Prostate gland (tissue), 2 donors: ENCODE measurements at places on chromosomes 1 and 21. TPM values are rescaled to one million over a fixed set of nuclear protein-coding genes. Genes with fewer than 3 reads are reported as not detected.

The NENF gene
- 83.2 TPM for total RNA-seq

The RBM11 gene
- total RNA-seq, result 5.7 TPM

DNA sequence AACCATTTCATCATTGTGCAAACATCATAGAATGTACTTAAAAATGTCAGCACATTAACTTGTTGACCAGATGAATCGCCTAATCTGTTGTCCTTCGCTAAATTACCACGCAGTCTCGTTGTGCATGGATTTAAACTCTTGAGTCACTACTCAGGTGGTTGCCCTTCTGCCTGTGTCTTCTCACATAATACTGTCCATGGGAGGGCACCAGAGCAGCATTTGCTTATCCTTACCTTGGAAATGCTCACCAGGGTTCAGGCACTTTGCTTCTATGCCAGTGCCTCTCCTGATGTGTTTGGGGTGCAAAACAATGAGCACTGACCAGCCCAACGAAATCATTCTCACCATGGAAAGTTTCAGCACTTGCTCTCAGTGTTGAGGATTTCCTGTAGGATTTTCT is 559.9 kb downstream of the RWDD3 start:
- DNase-seq, result no peak

GRCh38 chr1:2044510-2045319 is 5.5 kb upstream of the PRKCZ start:
- DNase-seq, result peak; percentile 56

- DNase-seq, result no peak
These were observed 56.7 kb downstream of the LACTBL1 start for GRCh38 chr1:22915816-22916470.

DNA sequence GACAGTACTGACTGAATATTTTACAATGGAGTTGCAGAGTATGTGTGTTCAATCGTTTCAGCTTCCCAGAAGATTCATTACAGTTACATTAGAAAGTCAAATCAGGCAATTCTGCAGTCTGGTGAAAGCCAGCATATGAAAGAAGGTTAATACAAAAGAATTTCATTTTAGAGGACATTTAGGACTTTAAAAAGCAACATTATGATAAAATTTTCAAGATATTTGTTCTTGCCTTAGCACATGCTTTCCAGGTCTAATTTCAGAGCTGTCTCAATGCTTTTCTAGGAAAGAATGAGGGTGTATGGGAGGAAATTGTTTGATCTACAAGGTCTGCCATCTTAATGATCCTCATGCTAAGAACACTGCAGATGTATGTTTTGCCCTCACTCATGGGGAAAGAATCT is 63.2 kb downstream of the RERE start:
- DNase-seq, result no peak

GRCh38 chr1:9150582-9151327 is 21.9 kb upstream of the GPR157 start:
- no peak for DNase-seq

GRCh38 chr1:29342351-29342750 is 106.0 kb downstream of the PTPRU start:
- no peak for DNase-seq

DNA sequence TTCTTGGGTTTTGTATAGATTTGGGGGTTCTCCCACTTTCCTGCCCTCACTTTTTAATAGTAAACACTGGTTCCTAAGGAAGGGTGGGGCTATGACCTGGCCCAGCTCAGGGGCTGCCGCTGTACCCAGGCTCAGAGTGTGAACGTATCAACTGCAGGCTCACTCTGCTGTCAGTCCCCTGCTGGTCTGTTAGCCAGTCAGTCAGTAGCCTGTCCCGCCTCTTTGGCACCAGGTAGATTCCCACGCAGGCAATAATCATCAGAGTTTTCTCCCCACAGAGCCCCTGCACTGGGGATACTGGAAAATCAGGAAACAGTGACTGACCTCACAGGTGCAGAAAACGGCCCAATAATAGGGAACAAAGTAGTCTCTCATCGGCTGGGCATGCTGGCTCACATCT is 15.0 kb upstream of the ALPL start:
- no peak for DNase-seq

The HLX gene
- 2.3 TPM for total RNA-seq

The ICOSLG gene
- 3.7 TPM for total RNA-seq

DNA sequence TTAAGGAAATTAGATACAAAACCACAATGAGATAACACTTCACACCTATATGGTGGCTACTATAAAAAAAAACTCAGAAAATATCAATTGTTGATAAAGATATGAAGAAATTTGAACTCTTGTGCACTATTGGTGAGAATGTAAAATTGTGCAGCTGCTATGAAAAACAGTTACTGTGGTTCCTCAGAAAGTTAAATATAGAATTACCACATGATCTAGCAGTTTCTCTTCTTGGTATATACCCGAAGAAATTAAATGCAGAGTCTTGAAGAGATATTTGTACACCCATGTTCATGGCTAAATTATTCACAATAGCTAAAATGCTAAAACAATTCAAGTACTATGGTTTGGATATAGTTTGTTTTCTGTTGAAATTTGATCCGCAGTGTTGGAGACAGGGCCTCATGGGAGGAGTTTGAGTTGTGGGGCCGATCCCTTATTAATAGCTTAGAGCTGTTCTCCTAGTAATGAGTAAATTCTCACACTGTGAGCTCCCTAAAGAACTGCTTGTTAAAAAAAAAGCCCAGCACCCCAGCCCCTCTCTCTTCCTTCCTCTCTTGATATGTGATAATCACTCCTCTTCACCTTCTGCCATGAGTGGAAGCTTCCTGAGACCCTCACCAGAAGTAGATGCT is 1412.1 kb downstream of the PLA2G4A start:
- DNase-seq, result no peak

The NBPF6 gene
- total RNA-seq, result not detected

GRCh38 chr1:94792473-94793295 is 27.5 kb upstream of the SLC44A3 start:
- no peak for DNase-seq

- no peak for DNase-seq
These were observed 2.9 kb downstream of the CRYZ start for GRCh38 chr1:74729741-74730478.

The HHIPL2 gene
- 2.3 TPM for total RNA-seq

GRCh38 chr1:29124366-29125236 is 898 bp upstream of the TMEM200B start:
- no peak for DNase-seq

DNA sequence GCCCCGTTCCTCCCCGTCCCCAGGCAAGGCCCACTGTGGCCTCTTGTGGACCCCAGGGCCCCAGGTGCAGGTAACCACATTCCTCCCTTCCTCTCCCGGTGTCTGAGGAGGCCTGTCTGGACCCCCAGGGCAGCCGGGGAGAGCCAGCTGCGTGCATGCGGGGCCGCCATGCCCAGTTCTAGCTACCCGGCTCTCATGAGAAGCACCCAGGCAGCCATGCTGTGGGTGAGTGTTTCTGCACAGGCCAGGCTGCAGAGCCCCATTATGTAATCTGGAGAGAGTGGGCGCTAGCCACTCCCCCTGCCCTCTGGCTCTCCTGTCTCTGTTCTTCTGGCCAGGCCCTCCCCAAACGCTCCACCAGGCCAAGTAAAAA is 18.4 kb upstream of the PLEKHG5 start:
- DNase-seq, result no peak

The ARHGEF2 gene
- 35.8 TPM for total RNA-seq

GRCh38 chr1:221698579-221699349 is 43.1 kb downstream of the DUSP10 start:
- DNase-seq, result no peak

- DNase-seq, result no peak
These were observed 83.7 kb downstream of the ROR1 start for GRCh38 chr1:63857478-63857877.

The SPATA45 gene
- total RNA-seq, result not detected

GRCh38 chr1:182367926-182368325 is 23.7 kb downstream of the GLUL start:
- no peak for DNase-seq

DNA sequence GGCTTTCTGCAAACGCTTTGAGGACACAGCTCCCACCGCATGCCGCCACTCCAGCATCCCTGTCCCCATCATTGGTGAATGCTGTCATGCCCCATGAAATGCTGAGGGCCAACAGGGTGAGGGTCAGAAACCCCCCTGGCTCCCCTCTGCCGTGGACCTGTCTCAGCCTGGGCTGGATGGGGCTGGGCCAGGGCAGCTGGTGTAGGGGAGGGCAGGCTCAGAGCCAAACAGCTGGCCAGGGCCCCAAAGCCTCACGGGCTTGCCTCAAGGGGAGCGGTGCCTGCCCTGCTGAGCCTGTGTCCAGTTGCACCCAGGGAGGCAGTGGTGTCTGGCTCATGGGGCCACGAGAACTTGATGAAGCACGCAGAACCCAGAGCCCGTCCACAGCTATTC is 49.7 kb downstream of the S100B start:
- DNase-seq, result no peak

GRCh38 chr1:183570451-183570850 is 19.8 kb downstream of the NCF2 start:
- DNase-seq, result no peak

DNA sequence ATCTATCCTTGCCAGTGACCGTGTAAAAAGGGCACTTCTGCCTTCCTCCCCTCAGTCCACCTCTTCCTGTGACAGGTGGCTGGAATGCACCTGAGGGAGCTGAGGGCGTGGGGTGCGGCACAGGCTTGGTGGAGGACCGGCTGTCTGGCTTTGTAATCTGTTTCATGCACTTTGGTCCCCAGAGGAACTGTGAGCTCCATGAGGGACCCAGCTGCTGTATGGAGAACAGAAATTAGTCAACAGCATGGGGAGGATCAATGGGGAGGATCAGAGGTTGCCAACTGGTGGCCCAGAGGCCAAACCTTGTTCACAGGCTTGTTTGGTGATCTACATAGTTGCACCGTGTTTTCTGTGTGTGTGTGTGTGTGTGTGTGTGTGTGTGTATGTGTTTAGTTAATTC is 19.0 kb upstream of the LUZP1 start:
- no peak for DNase-seq

The COL8A2 gene
- total RNA-seq, result 7.9 TPM

The ACKR1 gene
- 60.4 TPM for total RNA-seq

- DNase-seq, result no peak
These were observed 21.9 kb downstream of the CLCA2 start for GRCh38 chr1:86445919-86446318.

DNA sequence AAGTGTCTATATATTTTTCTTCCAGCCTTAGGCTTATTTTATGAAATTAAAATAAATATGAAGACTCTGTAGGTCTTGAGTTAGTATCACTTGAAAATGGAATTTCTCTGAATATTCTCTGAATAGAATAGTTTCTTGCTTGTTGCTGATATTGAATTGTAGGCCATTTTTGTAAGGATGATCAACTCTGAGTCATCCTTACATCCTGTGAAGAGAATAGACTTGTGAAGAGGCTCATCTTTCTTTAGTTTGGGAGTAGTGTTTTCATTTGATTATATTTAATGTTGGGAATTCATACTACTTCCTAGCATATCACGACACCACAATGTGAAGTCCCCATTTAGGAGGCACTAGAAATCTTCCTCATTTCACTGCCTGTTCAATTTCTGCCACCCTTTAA is 27.5 kb upstream of the CD1D start:
- no peak for DNase-seq

DNA sequence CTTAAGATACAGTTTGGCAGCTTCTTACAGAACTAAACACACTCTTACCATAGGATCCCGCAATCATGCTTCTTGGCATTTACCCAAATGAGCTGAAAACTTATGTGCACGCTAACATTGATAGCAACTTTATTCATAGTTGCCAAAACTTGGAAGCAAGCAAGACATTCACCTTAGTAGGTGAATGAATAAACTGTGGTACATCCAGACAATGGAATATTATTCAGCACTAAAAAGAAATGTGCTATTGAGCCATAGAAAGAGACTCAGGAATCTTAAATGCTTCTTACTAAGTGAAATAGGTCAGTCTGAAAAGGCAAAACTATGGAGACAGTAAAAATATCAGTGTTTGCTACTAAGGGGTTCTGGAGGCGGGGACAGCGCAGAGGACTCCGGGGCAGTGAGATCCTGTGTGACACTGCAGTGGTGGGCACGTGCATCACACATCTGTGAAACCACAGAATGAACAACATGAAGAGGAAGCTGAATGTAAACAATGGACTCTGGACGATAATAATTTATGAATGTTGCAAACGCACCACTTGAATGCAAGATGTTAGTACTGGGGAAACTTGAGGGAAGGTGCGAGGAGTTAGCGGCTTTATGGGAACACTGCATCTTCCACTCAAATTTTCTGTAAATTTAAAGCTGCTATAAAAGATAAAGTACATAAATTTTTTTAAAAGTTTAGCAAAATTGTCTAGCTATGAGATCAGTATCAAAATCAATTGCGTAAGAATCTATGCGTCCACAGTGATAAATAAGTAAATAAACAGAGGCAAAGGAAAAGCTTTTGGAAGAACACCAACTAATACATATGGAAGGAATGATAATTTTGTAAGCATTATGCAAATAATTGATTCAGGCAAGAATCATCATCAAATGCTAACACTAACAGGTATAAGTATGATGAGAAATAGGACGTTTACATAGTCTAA is 15.4 kb upstream of the SPATC1L start:
- DNase-seq, result no peak

- no peak for DNase-seq
These were observed 13.6 kb downstream of the PCNX2 start for GRCh38 chr1:233281711-233282581.

- DNase-seq, result peak; percentile 22
These were observed 150.8 kb downstream of the MAST2 start for GRCh38 chr1:45953934-45954847.

The FNDC10 gene
- 33.3 TPM for total RNA-seq

GRCh38 chr1:185245466-185245865 is 71.6 kb downstream of the IVNS1ABP start:
- no peak for DNase-seq

DNA sequence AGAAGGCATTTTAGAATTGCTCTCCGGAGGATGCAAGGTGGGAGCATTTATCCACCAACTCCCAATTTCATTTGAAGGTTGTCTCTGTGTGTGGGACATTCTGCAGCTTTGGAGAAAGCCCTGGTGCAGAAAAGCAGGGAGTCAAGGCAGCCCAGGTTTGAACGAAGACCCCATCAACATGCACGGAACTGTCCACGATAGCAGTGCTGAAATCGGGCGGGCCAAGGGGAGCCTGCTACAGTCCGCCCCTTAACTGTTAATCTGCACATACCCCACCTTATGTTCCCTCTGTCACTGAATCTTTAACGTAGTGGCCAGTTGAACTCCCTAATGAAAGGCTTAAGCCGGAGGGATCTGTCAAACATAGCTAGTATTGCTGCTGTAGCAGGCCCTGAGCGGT is 68.8 kb upstream of the C1orf174 start:
- no peak for DNase-seq

DNA sequence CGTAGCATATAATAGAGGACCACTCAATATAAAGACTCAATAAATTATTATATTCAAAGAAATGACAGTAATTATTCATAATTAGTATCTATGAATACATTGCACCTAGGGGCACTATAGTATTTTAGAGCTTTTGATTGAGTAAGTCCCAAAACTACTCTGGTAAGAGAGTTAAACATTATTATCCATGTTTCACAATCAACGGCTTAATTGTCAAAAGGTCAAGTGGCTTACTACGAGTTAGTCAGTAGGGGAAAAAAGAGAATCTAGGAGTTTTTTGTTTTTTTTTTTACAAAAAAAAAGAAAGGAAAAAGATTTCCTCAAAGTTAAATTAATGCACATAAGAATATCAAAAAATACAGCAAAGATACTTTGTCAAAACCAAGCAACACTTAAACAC is 20.4 kb upstream of the LAMC1 start:
- no peak for DNase-seq

The RIMKLA gene
- 2.3 TPM for total RNA-seq

- DNase-seq, result no peak
These were observed 31.3 kb upstream of the FGGY start for GRCh38 chr1:59265622-59266021.

GRCh38 chr1:58076258-58076657 is 470.3 kb downstream of the OMA1 start:
- DNase-seq, result no peak

The GPR25 gene
- total RNA-seq, result not detected
